ENCODE measurements at places on chromosomes 13 and 19. TPM values are rescaled to one million over a fixed set of nuclear protein-coding genes. Genes with fewer than 3 reads are reported as not detected.

GRCh38 chr13:43831088-43831487 lies 44.3 kb upstream of the ENOX1 start:
- H3K27ac ChIP-seq, result no peak overlapping the region
- H3K4me1 ChIP-seq, result no peaks in the 10 kb centered on the region
- H3K36me3 ChIP-seq, result no peaks in the 10 kb centered on the region
- H3K27me3 ChIP-seq, result peaks cover 6% of the 10 kb centered on the region
- H3K4me3 ChIP-seq, result no peak overlapping the region

Gene CEACAM20
- total RNA-seq, result not detected

Gene FRY
- total RNA-seq, result 3.7 TPM

GRCh38 chr13:57424379-57424778 lies 207.2 kb upstream of the PCDH17 start:
- H3K36me3 ChIP-seq, result no peaks in the 10 kb centered on the region
- H3K27ac ChIP-seq, result no peak overlapping the region
- no peak overlapping the region for H3K4me3 ChIP-seq
- no peaks in the 10 kb centered on the region for H3K4me1 ChIP-seq
- no peak for DNase-seq

- no peaks in the 10 kb centered on the region for H3K4me1 ChIP-seq
- no peak overlapping the region for H3K4me3 ChIP-seq
- H3K36me3 ChIP-seq, result no peaks in the 10 kb centered on the region
Measured at GRCh38 chr19:42261763-42262162, 6.8 kb upstream of the ERF start.

DNA sequence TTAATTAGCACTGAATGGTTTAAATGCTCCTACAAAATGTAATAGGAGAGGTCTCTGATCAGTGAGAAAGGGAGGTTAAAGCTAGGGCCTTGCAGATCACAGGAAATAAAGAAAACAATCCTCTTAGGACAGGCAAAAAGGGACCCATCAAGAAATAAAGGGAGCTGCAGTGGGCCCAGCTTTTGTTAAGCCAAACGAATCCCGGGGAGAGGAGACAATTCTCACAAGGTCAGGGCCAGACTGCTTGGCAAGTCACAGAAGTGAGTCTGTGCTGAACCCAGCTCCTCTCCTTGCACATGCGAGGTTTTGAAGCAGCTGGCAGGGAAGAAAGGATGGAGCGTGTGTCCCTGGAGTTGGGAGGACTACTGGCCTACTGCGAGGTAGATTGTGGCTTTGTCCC lies 285.8 kb downstream of the COG6 start:
- H3K4me1 ChIP-seq, result peaks cover 24% of the 10 kb centered on the region
- no peaks in the 10 kb centered on the region for H3K27me3 ChIP-seq
- no peak overlapping the region for H3K4me3 ChIP-seq

Data from activated T-helper 2 cell treated with anti-CD3 and anti-CD28 coated beads, Interferon-gamma antibody, Interleukin-2, Interleukin-4, amounts not matched to agents 10 μg/mL and 5 μg/mL and 100 μg/mL, durations not matched to agents 14 hours and 24 hours and 36 hours (primary cell).